Stimulated activated CD8-positive, alpha-beta memory T cell treated with anti-CD3 and anti-CD28 coated beads, Interleukin-7, amount 100 ng/mL, for 1 hour (primary cell): ENCODE measurements at places on chromosomes 7 and 10.
A peak's percentile ranks its signal among the peaks of the same experiment; 100 is the strongest.

- no peak for DNase-seq
Observed at GRCh38 chr7:149161241-149161848, 14.1 kb downstream of the ZNF398 start.

- no peak for DNase-seq
Observed at GRCh38 chr10:71727105-71727737, 7.6 kb upstream of the C10orf105 start.

- no peak for DNase-seq
Observed at GRCh38 chr10:16646181-16647059, 124.7 kb upstream of the C1QL3 start.

DNA sequence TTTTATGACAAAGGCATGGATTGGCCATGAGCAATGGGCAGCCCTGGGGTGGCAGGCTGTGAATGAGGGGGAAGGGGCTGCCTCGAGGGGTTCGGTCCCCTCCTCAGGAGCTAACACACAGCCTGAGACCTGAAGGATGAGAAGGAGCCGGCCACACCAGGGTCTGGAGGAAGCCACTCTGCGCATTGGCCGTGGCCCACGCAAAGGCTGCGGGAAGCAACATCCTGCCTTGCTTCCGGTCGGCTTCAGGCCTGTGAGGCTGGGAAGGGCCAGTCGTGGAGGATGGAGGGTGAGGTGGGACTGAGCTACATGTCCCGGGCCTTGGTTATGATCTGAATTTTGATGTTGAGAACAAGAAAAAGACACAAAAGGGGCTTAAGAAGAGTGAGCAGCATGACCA lies 49.4 kb downstream of the RGS10 start:
- no peak for DNase-seq

- no peak for DNase-seq
Observed at GRCh38 chr10:3564346-3565002, 220.5 kb downstream of the KLF6 start.

DNA sequence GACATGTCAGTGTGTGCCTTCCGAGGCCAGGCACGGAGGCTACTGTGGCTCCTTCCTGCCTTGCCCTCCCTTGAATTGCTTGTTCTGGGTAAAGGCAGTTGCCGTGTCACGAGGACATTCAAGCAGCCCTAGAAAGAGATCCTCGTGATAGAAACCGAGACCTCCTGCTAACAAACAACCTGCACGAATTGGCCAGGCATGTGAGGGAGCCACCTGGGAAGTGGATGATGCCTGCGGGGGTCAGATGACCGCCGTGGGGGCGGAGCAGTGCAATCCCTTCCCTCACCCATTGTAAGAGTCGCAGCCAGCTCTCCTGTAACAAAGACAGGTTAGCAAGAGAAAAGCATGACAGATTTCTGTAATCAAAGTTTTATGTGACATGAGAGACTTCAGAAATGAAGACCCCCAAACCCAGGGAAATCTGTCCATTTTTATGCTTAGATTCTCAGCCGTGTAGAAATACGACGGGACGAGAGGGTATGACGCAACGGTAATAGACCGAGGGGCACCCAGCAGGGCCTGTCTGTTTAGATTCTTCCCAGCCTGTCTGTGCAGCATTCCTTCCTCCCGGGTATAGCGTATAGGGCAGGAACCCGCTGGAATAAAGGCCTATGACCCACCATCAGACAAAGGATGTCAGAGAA lies 241.7 kb downstream of the GATA3 start:
- no peak for DNase-seq

GRCh38 chr10:19828278-19829049 lies 12.2 kb downstream of the PLXDC2 start:
- DNase-seq: no peak

DNA sequence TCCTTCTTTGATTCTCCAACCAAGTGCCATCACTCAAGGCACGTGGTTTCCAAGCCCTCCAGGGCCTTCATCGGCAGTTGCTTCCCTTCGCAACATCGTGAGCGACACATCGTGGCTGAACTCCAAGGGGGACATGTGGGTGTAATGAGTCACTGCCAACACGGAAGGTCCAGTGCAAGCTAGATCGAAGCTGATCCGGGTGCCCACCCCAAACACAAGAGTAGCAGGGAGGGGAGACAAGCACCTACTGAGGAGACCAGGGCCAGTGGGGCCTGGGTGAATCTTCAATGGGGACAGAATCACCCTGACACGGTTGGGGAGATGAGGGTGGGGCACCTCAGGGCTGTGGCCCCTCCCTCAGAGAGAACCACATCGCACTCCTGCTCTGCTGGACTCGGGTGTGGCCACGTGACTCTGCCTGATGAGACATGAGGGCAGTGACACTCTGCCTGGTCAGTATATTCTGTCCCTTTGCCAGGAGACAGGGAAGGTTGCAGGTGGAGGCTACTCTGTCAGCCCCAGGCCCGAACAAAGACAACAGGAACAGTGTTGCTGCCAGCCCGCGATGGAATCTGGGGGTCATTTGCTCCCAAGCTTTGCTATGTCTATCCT lies 36.8 kb upstream of the HSPA12A start:
- DNase-seq: no peak

- no peak for DNase-seq
Observed at GRCh38 chr7:84949067-84949466, 237.8 kb downstream of the SEMA3D start.

GRCh38 chr10:97445357-97445721 lies 467 bp downstream of the EXOSC1 start:
- DNase-seq: no peak

GRCh38 chr10:15209827-15210509 lies 41.5 kb upstream of the NMT2 start:
- DNase-seq: peak; percentile 77

DNA sequence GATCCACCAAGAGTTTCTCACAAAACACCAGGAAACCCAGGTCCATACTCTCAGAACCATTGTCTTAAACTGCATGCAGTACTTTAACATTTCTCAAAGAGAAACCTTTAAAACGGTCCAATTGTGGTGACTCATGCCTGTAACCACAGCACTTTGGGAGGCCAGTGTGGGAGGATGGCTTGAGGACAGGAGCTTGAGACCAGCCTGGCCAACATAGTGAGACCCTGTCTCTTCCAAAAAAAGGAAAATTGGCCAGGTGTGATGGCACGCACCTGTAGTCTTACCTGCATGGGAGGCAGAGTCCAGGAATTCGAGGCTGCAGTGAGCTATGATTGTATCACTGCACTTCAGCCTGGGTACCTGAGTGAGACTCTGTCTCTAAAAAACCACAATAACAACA lies 97.5 kb upstream of the OIT3 start:
- no peak for DNase-seq

GRCh38 chr7:50353201-50353600 lies 48.7 kb downstream of the IKZF1 start:
- DNase-seq: no peak

- DNase-seq: no peak
Observed at GRCh38 chr10:14742815-14743214, 31.9 kb downstream of the FAM107B start.

- DNase-seq: peak; percentile 73
Observed at GRCh38 chr10:96765406-96766240, 45.3 kb upstream of the PIK3AP1 start.

DNA sequence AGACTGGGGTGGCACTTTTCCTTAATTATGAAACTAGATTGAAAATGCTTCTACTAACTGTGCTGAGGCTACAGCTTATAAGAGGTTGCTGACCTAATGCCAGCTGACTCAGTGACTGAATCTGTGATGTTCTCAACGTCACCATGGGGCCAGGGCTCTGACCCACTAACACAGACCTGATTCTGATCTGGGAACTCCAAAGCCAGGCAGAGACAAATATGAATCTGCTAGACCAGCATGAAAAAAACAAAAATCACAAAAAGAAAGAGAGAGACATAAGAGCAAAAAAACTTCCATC lies 16.1 kb downstream of the USP6NL start:
- no peak for DNase-seq

DNA sequence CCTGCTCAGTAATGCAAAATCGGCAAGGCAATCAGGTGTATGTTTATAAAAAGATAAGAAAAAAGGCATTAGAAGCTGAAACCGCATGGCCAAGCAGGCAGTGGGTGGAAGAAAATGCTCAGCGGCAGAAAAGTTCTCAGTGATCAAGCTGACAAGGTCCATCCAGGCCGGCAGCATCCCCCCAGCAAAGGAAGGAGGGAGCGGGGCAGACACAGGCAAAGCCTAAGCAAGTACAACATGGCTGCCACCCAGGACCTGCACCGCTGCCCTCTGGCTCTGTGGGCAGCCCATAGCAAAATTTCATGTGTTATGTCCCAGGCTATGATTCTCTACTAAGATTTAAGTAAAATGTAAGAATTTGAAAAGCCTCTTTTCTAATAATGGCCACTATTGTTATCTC lies 45.4 kb downstream of the MRPS24 start:
- DNase-seq: no peak

GRCh38 chr10:69901628-69902505 lies 100.2 kb downstream of the COL13A1 start:
- DNase-seq: no peak

DNA sequence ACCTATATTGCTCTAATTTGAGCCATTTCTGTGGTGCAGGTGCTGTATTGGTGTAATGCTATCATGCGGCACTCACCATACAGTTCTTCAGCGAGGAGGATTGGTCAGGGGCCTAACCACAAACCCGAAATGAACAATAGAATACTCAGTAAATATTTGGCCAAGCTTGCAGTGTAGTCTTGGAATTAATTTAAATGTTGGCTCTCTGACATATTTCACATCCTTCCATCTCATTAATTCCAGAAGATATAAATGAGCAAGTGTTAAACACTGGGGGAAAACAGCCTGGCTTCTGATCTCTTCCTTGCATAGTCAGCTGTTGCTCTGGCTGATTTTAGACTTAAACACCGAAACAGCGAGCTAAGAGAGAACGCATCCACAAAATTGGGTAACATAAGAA lies 663.1 kb upstream of the GHITM start:
- no peak for DNase-seq

- DNase-seq: no peak
Observed at GRCh38 chr10:72365106-72365895, 10.6 kb upstream of the DNAJB12 start.

DNA sequence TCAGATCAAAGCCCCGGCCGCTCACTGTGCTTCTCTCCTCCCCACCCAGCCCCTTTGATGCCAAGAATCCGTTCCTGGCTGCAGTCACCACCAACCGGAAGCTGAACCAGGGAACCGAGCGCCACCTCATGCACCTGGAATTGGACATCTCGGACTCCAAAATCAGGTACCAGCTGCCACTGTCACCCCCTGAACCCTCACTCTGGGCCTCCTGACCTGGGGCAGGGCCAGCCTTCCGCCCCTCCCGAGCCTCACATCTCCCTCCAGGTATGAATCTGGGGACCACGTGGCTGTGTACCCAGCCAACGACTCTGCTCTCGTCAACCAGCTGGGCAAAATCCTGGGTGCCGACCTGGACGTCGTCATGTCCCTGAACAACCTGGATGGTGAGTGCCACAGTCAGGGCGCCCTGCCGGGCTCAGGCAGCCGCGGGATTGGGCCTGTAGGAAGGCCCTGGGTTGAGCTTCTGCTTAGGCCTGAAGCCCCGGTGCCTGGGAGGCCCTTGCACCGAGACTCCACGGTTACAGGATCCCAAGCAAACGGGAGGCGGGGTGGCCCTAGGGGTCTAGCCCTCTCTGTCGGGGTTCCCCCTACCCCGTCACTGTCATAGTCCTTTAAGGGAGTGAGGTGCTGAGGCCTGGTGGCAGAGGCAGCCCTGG lies 10.8 kb downstream of the TMEM120A start:
- DNase-seq: no peak

- DNase-seq: no peak
Observed at GRCh38 chr7:63047546-63047945, 951.1 kb upstream of the ZNF722 start.

DNA sequence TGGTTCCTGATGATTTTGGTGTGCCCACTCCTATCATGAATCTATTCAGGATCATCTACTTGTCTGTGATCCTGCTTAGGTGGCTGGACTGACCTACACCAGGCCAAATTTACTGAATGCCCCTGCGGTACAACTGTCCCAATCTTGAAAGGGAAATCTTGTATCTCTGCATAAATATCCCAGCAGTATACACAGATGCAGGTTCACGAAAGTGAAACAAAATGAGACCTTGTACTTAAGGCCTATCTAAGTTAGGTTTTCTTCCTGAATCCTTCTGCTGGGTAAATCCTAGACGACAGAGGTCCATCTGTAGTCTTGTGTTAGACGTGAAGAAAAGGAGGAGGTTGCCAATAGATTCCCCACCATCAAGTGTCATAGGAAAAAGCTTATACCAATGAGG lies 85.5 kb upstream of the NOBOX start:
- DNase-seq: no peak

DNA sequence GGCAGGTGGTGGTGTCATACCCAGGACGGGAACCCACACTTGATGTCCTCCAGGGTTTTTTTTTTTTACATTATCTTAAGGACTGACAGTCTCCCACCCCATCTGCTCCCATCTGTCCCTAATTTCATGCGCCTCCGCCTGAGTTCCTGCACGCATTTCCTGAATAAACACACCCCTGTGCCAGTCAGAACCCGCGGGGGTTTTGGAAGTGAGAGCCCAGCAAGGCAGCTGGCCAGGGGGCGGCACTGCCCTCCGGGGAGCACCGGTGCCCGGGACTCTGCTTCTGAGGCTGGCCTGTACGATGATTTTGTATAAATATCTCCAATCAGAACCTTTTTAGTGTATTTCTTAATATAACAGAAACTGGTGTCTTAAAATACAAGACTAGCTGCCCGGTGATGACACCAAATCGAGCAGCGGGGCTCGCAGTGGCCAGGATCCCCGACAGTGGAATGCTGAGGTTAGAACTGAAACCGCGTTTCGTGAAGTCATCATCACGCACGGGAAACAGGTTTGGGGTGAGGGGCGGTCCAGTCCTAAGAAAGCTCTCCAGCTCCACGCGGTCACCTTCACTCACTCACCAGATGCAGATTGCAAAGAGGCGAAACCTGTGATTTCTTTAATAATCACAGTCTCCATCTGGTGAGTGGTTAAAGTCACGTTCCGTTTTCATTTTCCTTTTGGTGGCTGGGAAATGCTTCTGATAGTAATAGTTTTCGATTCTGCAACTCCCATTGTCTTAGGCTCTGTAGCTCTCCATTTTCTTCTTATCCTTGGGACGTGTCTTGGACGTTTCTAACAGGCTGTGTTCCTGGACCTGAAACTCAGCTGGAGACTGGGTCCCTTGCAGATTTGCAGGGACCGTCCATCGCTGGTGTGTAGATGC lies 19.7 kb downstream of the BNIP3 start:
- no peak for DNase-seq

- DNase-seq: no peak
Observed at GRCh38 chr10:46019177-46019528, 11.3 kb downstream of the NCOA4 start.

GRCh38 chr7:94067506-94067905 lies 63.4 kb upstream of the BET1 start:
- no peak for DNase-seq

GRCh38 chr10:87850742-87851205 lies 12.6 kb downstream of the KLLN start:
- no peak for DNase-seq

DNA sequence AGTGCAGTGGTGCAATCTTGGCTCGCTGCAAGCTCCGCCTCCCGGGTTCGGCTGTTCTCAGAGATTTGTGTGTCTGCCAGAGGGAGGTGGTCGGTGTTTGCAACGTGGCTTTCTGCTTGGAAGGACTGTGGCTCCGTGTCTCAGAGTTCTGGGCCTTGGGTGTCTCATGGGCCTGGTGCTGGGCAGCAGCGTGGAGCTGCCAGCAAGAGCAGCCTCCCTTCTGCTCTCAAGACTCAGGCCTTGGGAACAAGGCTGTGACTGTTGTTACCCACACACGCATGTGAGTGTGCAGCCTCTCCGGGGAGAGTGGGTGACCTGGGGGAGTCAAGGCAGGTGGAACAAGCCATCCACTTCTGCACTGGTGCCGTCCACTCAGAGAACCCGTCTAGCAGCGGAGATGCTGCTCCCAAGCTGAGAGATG lies 52.0 kb downstream of the VIPR2 start:
- DNase-seq: no peak
